Ovary (tissue), 10 donors: ENCODE measurements at places on chromosomes 2 and 18. TPM values are rescaled to one million over a fixed set of nuclear protein-coding genes. Genes with fewer than 3 reads are reported as not detected.

Gene POTEC
- not detected for total RNA-seq

Gene LDAH
- 12.6 TPM for total RNA-seq

Gene GPD2
- 30.7 TPM for total RNA-seq

Gene MROH2A
- not detected for total RNA-seq

Gene SERPINB2
- 0.32 TPM for total RNA-seq

DNA sequence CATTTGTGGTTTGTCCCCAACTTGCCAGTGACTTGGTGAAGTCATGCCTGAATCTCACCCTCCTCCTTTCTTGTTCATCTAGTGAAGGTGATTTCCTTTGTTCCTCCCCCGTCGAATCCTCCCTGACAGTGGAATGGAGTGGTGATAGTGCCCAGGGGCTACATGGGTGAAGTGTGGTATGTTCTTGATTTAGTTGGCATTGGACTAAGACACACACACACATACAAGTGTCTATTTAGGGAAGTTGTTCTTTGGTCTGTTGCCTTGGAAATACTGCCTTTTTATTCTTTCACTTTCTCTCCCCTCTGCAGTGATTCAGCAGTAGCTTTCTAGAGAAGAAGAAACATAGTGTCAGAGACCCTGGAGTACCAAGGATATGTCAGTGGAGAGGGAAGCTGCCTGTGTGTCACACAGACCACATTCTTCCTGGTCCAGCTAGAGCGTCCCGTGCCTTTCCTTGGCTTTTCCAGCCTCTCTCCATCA is 10.9 kb downstream of the INPP4A start:
- DNase-seq: no peak

- DNase-seq: no peak
Observed at GRCh38 chr18:75209951-75210258, 692 bp upstream of the TSHZ1 start.

- DNase-seq: no peak
Observed at GRCh38 chr2:151943461-151943860, 115.2 kb upstream of the ARL5A start.

DNA sequence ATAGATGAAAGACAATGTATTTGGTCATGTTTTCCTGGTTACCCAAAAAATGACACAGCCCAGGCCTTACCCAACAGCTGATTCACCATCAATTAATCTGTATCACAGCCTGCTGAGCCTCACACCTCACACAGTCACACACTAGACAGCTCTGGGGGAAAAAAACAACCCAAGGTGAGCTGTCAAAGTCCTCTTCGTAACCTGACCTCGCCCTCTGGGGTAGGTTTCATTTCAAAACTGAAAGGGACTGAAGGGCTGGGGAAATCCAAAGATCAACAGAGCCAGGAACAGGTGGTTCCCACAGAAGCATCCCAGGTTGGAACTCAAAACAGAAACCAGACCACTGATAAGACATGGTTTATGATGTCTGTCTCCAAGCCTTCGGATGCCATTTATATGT is 18.2 kb upstream of the PCBP1 start:
- DNase-seq: no peak

- DNase-seq: no peak
Observed at GRCh38 chr2:167471734-167472133, 583.5 kb downstream of the XIRP2 start.

DNA sequence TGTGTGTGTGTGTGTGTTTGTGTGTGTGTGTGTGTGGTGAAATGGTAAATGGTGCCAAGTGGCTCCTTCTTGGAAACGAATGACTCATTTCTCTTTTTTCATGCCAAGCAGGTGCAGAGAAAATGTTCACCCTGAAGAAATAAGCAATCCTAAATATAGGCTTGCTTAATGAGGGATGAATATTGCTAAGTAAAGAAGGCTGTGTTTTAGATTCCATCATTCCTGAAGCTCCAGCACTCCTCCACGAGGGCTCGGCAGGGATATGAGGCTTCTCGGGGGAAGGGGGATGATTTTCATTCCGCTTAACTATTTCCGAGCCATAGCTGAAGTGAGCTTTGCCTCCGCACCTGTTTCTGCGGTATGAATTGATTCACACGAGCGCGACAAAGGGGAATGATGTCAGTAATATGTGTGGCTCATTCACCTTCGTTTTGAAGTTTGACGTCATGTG is 72.9 kb downstream of the TSN start:
- no peak for DNase-seq

- no peak for DNase-seq
Observed at GRCh38 chr2:2877427-2877826, 500.2 kb downstream of the EIPR1 start.

- DNase-seq: no peak
Observed at GRCh38 chr18:21605213-21605612, 4.7 kb upstream of the ESCO1 start.

GRCh38 chr18:35282353-35282752 is 7.7 kb downstream of the ZSCAN30 start:
- DNase-seq: no peak

GRCh38 chr2:236045251-236046235 is 122.6 kb downstream of the GBX2 start:
- no peak for DNase-seq

GRCh38 chr2:211730215-211730614 is 808.4 kb downstream of the ERBB4 start:
- no peak for DNase-seq

DNA sequence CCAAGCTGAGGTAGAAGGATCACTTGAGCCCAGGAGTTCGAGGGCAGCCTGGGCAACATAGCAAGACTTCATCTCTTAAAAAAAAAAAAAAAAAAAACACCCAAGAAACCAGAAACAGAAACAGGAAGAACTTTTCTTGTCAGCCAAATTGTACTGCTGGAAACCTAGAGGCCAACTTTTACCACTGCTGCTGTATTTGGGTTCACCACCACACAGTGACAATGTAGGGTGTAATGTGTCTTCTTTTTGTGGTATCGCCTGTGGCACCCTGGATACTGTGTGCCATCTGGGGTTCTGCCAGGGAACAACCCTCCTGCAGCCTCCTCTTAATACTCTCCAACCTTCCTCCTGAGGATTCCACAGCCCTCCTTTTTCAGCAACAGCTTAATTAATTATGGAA is 72.6 kb downstream of the STK39 start:
- no peak for DNase-seq

DNA sequence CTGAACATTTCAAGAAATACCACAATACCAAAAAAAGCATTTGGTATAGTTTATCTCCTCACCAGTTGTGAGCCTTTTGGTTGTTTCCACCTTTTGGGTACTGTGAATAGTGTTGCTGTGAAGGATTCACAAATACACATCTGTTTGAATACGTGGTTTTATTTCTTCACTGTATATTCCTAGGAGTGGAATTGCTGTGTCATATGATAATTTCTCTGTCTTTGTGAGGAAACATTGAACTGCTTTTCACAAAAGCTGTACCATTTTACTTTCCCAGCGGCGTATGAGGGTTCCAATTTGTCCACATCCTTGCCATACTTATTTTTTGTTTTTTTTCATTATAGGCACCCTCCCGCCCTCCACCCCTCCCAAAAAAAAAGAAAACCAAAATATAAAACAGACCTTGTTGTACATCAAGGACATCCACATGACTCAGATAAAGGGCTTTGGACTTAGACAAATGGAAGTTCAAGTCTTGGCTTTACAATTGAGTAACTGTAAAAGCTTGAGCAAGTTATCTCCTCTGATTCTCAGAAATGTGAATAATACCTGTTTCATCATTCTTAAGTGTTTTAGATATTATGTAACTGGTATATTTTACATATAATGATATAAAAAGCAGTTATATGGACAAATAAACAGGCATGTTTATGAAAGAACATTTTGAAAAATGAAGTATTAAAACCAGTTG is 19.0 kb downstream of the UBE2E3 start:
- DNase-seq: no peak
